Muscle of leg (tissue), 16 donors: ENCODE measurements at places on chromosomes 7 and 10.

- no peak for DNase-seq
These were observed 33.8 kb downstream of the SLC16A9 start for GRCh38 chr10:59675812-59676211.

- no peak for DNase-seq
These were observed 244.9 kb upstream of the LRRTM3 start for GRCh38 chr10:66680886-66681285.

DNA sequence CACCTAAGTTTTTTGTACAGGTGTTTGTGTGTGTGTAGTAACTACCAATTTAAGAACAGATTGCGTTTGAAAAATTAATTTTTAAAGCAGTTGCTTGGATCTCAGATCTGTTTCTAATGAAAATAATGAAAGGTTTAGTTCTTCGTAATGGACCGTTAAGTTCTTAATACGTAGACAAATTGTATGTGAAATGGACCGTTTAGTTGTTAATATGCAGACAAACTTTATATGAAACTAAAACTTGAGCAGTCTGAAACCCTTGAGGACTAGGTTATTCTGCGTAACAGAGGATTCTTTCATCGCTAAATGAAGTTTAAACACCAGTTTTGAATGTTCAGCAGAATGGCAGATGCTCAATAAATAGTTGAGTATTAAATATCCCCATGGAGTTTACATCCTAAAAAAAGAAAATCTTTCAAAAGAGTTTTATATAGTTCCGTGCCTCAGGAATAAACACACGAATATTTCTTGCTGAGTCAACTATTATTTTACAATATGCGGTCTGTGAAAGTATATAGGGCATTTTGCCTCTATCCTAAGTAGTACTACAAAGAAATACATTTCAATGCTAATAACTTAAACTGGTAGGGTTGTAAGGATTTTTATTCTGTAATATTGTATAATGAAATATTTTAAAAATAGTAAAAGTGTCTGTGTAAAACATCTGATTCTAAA lies 1.2 kb downstream of the DBF4 start:
- peak; percentile 23 for DNase-seq

DNA sequence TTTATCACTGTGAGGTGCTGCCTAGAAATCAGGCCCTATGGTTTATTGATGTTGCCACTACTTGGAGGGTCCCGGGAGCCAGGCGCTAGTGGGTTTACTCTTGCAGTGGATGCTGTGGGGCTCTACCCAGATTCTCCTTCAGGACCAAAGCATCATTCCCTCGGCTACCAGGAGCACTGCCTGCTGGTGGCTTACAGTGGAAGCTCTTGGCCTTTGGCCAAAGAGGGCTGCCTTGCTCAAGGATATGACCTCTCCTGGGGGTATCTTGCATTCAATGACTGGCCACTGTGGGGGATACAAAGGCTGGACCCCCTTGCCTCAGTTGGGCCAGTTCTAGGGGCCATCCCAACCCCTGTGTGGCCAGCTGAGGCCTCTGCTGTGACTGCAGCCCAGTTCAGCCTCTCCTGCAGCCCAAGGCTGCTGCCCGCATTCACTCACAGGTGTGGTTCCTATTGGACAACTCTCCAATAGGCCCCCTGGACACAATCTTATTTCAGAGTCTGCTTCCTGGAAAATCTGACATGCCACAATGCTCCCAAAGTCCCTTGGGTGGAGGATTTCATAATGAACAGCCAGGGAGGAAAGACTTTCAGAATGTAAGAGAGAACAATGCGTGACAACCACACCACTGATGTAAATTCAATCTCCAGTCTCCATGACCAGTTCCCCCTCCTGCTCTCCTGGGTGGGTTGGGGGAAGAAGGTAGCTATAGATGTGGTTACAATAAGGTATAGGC lies 196.3 kb downstream of the SNX10 start:
- DNase-seq: peak; percentile 27

DNA sequence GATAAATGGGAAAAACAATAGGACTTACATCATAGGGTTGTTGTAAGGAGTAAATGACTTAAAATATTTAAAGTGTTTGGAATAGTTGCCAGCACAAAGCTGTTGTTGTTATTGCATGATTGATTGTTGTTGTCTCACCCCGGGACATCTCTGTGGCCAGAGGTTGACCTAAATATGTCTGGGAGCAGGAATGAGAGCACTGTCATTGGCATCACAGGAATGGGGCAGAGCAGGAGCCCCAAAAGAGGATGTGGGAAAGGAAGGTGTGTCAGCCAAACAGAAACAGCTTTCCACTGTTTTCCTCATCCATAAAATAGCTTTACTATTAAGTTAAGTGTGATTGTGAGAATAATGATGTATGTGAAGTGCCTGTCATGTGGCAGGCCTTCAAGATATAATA lies 121.6 kb downstream of the TMEM168 start:
- DNase-seq: no peak

DNA sequence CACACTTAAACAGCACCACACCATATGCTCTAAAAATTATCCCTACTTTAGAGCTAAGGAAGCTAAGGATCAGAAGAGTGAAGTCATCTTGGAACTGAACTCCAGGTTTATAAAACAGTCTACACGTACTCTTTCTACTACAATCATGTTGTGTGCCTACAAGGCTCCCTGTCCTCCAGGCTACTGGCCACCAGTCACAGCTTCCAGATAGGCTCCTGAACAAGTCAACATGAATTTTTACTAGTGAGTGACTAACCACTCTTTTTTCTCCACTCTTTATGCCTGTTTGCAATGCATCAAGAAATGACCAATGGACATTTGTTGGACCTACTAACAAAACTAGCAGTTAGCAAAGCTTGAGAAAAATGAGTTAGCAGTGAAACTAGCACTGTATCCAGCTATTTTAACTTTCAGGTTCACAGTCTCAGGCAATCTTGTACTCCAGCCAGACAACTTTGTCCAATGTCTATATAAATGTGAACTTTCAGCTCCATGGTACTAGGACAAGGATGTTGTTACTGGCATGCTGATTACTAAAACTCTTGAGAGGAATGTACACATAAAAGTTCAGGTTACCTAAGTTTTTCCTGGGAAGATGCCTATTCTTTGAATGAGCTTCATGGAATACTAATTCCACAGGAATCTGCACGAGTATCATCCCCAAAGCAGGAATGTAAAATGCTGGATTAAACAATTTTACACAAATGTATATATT lies 180.0 kb downstream of the BTAF1 start:
- DNase-seq: peak; percentile 90

GRCh38 chr10:114017873-114018272 lies 25.8 kb upstream of the ADRB1 start:
- DNase-seq: no peak

DNA sequence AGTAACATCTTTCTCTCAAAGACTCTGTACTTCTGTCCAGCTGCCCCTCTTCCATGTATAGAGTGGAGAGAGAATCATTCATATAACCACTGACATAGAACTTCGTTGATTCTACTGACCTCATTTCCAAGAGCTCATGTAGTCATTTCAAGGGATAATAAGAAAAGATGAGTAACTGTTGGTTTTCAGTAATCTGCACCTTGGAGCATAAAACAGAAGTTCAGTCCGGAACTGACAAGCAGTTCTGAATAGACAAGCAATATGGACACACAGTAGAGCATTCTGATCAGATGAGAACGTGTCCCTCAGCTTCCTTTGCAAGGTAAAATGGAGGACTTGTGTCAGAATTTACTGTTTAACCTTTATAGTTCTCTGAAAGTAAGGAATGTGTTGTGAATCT lies 847.1 kb downstream of the REEP3 start:
- DNase-seq: no peak

- DNase-seq: no peak
These were observed 20.2 kb downstream of the DDC start for GRCh38 chr7:50544992-50545391.

DNA sequence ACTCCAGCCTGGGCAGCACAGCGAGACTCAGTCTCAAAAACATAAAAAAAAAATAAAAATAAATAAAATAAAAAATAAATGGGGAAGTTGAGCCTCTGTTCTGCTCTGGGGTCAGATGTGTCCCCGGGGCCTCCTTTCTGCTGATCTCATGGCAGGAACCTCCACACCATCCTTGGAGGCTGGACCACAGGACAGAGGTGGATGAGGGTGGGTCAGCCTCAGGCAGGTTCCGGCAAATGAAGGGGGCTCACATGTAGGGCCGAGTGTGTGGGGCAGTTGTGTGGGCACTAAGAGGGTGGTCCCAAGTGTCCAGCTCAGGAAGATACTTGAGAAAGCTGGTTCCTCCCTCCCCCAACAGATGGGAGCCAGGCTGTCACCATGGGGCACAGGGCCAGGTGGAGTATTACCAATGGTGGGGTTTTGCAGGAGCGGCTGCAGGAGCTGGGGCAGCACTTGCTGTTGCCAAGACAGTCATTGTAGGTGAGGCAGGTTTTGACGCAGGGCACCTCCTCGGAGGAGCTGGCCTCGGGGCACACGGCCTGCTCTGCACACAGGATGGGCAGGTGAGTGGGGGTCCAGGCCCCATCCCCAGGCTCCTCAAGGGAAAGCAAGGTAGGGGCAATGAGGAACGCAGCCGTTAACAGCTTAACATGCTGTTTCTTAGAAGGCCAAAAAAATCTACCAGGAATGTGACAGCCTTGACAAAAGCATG lies 13.9 kb upstream of the TBRG4 start:
- DNase-seq: no peak

DNA sequence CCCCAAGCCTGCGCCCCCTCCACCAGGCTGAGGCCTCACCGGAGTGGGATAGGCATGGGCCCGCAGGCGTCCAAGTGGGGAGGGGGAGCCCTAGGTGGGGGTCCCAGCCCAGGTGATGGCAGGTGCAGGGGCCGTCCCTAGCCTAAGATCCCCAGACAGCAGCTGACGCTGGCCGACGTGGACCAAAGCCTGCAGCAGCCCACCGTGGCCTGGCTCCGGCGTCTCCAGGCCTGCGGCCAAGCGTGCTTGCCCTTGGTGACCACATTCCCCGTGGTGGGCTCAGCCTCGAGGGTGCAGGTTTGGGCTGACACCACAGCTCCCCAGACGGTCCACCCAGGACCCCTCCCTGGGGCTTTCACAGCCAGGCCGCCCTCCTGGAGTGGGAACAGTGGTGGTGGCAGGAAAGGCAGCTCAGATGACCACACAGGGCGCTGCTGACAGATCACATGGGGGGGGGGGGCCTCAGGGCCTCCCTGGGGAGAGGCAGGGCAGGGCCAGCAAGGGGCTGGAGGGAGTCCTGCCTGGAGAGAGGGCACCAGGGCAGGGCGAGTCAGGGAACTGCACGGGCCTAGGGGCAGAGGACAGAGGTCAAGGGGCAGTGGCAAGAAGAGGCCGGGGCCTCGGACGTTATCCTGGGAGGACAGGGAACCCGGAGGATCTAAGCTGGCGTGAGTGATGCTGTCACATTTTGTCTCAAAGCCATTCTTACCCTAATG lies 767 bp upstream of the ADAM8 start:
- DNase-seq: no peak

GRCh38 chr10:98513704-98514103 lies 67.0 kb upstream of the HPS1 start:
- DNase-seq: no peak

DNA sequence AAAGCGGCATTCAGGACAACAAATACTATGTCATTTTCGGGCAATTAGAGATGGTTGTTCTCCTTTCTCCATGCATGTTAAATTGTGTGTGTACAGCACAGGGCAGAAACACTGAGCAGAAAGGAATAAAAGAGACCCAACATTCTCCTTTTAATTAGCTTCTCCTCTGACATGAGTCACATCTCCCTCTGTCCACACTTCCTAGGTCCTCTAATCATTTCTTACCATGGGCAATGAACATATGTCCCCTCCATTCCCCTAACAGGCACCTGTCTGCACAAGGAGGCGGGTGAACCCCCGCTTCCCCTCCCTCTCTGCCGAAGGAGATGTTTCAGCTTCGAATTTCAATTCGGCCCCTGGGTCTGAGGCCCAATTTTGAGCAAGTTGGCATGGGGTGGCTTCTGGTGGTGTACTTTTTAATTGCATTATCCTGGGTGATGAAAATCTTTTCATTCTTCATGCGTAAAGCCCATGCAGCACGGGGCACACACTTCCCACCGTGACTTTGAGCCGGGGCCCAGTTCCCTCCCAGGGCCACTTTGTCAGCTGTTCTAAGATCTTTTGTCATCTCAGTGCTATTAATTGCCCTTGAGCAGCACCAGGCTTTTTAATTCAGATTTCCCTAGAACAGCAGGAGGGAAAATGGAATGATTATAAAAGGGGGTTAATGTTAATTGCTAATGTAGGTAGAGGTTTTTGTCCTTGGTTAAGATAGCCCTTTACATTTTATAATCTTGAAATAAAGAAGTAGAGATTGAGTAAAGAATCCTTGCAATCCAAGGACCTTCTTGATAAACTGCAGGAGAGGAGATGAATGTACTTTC lies 219.5 kb upstream of the NRP1 start:
- DNase-seq: no peak

DNA sequence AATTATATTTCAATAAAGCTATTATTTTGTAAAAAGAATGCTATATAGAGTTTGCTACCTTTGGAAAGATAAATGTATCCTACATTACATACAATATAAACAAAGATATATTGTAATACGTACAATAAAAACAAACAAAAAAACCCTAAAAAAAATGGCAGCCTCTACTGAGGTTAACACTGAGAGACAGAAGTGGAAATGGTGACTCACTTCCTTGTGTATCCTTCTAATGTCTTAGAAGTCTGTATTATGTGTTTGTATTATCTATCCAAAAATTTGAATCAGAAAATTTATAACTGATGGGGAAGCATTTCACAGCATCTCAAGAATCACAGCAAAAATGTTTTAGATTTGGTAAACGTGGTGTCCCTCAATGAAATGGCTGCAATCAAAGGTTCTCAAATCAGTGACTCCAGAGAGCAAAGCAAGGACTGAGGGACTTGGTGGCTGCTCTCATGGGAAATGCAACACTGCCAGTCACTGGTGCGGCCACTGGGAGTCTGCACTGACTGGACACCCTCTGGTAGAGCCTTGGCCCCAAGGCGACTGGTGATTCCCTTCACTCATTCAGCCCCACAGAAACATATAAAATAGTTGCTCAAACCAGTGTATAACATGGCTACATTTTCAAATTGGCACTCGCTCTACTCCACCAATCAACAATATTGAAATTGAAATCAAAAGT lies 53.8 kb downstream of the PANK1 start:
- no peak for DNase-seq

DNA sequence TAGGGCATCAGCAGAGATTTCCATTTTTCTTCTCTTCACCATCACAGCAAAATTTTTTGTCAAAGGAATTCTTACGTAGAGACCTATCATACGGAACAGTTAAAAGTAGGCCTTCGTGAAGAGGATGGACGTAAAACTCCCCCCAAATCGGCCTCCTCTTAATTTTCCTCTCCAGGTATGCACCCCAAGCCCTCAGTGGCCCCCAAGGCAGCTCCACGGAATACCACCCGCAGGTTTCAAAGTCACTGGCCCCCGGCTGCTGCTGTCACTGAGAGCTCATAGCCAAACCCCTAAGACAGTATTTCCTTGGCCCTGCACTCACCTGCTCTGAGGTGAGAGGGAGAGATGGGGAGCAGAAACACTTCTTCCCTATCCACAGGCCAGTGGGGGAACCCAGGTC lies 8.8 kb downstream of the PODXL start:
- DNase-seq: no peak

DNA sequence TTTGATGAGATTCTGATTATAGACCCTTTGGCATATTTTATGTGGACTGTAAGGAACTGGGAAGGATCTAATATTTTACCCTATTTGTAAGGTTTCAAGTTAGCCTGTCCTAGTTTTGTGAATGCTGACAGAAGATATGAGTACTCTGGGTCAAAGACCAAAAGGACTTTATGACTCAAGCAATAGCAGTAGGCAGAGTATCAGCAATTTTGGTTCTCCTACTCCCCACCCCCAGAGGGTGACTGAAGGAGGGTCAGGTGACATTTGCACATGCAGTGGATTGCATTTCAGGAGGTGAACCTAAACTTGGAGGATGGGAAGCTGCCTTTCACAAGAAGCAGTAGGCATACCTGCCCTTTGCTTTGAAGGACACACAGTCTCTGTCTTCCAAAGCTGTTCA lies 84.0 kb upstream of the KLF6 start:
- DNase-seq: no peak
